Chondrocyte (in vitro differentiated cells): ENCODE measurements at places on chromosomes 2 and 18. TPM values are rescaled to one million over a fixed set of nuclear protein-coding genes. Genes with fewer than 3 reads are reported as not detected.

DNA sequence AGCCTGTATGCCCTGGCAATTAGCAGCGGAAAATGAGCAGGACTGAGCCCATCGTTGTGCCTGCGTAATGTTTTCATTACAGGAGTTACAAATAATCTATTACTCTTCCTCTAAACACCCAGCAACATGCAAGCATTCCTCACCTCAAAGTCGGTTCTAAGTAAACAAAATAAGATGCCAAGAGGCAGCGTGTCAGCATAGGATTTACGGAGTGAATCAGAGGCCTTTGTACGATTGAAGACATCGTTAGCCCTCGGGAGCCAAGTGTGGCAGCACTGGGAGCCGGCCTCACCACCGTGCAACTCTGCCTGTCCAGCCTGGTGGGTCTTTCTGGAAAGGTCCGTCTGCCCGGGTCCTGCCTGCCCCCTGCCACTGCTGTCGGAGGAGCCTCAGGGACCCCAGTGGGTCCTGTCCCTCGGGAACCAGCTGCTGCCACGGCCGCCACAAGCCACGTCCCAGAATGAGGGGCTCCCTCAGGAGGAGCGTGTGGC is 80.1 kb upstream of the CTDP1 start:
- H3K36me3 ChIP-seq: no peaks in the 10 kb centered on the region
- H3K4me1 ChIP-seq: no peaks in the 10 kb centered on the region
- H3K27ac ChIP-seq: no peak overlapping the region
- H3K27me3 ChIP-seq: peaks cover 29% of the 10 kb centered on the region
- H3K4me3 ChIP-seq: no peak overlapping the region

DNA sequence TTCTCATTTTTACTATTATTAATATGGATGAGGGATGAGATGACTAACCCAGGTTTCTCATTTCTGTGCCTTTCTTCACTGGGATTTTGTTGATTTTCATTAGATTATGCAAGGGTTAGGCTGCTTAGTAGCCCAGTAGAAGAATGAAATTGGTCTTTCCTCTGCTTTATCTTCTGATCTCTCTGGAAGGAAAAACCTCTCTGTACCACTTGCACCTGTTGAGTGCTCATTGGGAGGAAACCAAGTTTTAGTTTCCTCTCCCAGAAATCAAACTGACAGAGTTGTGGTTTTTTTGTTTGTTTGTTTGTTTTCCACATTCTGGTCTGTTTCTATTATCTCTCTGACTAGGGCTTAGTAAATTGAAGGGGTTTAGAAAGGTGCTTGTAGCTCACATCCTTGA is 60.8 kb downstream of the KIAA1328 start:
- no peaks in the 10 kb centered on the region for H3K27me3 ChIP-seq
- no peak overlapping the region for H3K4me3 ChIP-seq
- H3K4me1 ChIP-seq: peaks cover 36% of the 10 kb centered on the region
- DNase-seq: no peak
- peak overlapping the region; percentile 83 for H3K27ac ChIP-seq
- H3K36me3 ChIP-seq: peaks cover 1% of the 10 kb centered on the region

- no peak for DNase-seq
- H3K4me3 ChIP-seq: no peak overlapping the region
- no peaks in the 10 kb centered on the region for H3K36me3 ChIP-seq
Observed at GRCh38 chr2:4903656-4904348, 788.4 kb upstream of the SOX11 start.

DNA sequence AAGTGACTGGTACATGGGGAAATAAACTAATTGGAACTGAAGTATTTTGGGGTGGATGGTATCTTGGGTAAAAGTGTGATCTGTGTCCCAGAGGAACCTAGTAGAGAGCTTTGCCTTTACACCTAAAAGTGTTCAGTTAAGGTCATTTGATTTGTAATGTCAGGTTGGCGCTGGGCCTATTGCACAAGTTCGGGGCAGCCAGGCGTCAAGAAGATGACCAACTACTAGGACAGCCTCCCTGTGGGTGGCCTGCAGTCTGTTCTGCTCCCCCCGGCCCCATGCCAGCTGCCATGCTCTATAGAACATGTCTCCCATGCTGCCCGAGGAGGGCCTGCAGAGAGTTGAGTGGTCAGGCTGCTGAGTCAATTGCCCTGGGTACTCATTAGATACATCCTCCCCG is 10.1 kb downstream of the RRM2 start:
- H3K27me3 ChIP-seq: no peaks in the 10 kb centered on the region
- H3K36me3 ChIP-seq: peaks cover 2% of the 10 kb centered on the region
- no peak overlapping the region for H3K27ac ChIP-seq

- H3K4me3 ChIP-seq: no peak overlapping the region
- H3K36me3 ChIP-seq: no peaks in the 10 kb centered on the region
- H3K27me3 ChIP-seq: peaks cover 3% of the 10 kb centered on the region
- no peak overlapping the region for H3K27ac ChIP-seq
- DNase-seq: no peak
Observed at GRCh38 chr2:174996622-174997021, 8.6 kb downstream of the CHN1 start.

- peaks cover 9% of the 10 kb centered on the region for H3K4me1 ChIP-seq
- no peaks in the 10 kb centered on the region for H3K36me3 ChIP-seq
- no peaks in the 10 kb centered on the region for H3K27me3 ChIP-seq
- DNase-seq: no peak
- H3K27ac ChIP-seq: no peak overlapping the region
- no peak overlapping the region for H3K4me3 ChIP-seq
Observed at GRCh38 chr2:54259413-54260240, 3.6 kb upstream of the TSPYL6 start.

The APLF gene
- total RNA-seq: 3.9 to 4.5 TPM (median 4.3 TPM) in 3 replicates

The PROKR1 gene
- not detected in 3 replicates for total RNA-seq

The SLC25A12 gene
- total RNA-seq: 18.2 to 30.6 TPM (median 19.0 TPM) in 3 replicates

The CYS1 gene
- total RNA-seq: 4.9 to 7.0 TPM (median 5.4 TPM) in 3 replicates

The MYO1B gene
- 64.7 to 116 TPM (median 114 TPM) in 3 replicates for total RNA-seq
